Fibroblast of skin of left biceps (primary cell): ENCODE measurements at places on chromosomes 16 and 17.

DNA sequence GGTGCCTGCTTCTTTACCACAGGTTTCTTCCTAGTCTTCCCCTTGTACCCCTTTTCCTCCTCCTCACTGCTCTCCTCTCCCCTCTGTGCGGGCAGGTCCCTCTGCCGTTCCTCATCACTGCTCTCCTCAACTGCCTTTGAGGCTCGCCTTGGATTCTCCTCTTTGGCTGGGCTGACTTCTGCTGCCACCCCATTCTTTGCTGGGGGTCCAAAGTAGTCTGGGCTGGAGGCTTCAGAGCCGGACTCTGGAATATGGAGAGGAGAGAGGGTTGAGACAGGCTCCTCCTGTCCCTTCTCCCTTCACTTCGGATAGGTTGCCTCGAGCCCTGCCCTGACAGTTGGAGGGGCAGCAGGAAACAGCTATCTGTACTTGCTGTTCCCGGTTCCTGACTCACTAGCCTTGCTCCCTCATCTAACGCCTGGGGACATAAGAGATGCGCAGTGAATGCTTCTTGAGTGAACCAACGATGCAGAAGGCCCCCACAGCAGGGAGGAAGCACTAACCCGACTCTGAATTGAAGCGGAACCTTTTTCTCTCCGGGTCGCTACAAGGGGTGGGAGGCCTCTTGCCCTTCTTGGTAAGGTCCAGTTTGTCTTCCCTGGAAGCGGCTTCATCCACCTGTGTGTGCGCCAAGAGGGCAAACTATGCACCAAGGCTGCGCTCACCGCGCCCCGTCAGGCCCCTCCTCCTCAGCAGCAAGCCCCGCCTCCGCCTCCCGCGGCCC lies 655 bp downstream of the HIRIP3 start:
- no peak for DNase-seq

- DNase-seq = no peak
These were observed 4.4 kb upstream of the WFIKKN2 start for GRCh38 chr17:50830994-50831393.

DNA sequence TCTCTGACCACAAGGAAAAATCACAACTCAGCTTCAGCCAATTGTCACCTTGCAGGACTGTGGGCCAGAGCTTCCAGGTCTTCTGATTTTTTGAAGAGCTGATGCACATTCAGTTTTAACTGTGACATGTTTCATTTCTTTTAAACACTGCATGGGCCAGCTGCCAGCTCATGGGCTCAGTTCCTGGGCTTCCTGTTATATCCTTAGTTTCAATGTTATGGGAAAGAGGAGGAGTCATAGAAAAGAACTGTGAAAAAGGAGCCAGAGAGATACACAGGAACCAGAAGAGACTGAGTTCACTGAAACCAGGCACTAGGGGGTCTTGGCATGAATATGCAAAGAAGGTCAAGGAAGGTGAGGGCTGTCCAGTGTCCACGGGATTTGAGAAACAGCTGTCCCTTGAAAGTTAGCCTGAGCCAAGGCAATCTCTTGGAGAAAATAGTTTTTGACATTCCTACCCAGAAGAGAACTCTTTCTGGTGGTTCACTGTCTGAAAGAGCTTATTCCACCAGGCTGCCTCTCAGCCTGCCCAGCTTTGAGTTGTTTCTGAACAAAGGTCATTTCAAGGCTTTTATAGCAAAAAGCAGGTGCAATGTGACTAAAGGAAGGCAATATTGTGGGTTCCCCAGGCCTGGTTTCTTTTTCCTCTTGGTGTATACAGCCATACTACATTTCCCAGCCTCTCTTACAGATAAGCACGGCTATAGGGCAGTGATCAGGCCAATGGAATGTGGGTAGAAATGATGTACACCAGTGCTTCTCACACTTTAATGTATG lies 10.5 kb downstream of the PDILT start:
- no peak for DNase-seq

DNA sequence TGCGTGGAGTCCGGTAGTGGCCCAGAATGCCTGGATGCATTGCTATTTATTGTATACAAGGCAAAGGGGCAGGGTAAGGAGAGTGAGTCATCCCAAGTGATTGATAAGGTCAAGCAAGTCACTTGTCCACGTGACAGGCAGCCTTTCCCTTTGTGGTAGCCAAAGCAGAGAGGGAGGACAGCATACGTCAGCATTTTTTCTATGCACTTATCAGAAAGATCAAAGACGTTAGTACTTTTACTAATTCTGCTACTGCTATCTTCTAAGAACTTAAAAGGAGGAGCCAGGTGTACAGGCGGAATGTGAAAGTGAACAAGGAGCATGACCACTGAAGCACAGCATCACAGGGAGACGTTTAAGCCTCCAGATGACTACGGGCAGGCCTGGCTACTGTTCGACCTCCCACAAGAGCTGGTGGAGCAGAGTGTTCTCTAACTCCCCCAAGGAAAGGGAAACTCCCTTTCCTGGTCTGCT lies 47.9 kb upstream of the ARL4D start:
- DNase-seq = no peak

GRCh38 chr16:30414159-30414558 lies 6.8 kb downstream of the ZNF771 start:
- no peak for DNase-seq

DNA sequence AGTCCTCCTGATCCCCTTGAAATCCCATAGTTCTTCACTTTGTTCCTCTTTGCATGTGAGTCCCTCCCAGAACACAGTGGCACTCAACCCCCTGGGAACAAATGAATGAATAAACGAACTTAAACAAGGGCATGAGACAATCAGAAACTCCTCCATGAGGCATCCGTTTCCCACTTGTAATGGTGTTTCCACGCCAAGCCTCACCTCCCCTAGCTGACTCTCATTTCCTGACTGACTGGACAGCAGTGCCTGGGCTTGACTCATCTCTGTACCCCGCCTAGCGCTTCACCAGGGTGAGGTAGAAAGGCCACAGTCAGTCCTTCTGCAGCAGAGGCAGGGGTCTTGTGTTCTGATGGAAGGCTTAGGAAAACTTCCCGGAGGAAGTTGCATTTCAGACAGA lies 14.2 kb downstream of the KIF1C start:
- DNase-seq = no peak

GRCh38 chr17:77887464-77888241 lies 70.8 kb upstream of the TNRC6C start:
- DNase-seq = no peak

GRCh38 chr16:2881783-2882649 lies 999 bp upstream of the FLYWCH2 start:
- DNase-seq = no peak

- DNase-seq = peak; percentile 6
These were observed 26.1 kb downstream of the CDH1 start for GRCh38 chr16:68762996-68763756.

DNA sequence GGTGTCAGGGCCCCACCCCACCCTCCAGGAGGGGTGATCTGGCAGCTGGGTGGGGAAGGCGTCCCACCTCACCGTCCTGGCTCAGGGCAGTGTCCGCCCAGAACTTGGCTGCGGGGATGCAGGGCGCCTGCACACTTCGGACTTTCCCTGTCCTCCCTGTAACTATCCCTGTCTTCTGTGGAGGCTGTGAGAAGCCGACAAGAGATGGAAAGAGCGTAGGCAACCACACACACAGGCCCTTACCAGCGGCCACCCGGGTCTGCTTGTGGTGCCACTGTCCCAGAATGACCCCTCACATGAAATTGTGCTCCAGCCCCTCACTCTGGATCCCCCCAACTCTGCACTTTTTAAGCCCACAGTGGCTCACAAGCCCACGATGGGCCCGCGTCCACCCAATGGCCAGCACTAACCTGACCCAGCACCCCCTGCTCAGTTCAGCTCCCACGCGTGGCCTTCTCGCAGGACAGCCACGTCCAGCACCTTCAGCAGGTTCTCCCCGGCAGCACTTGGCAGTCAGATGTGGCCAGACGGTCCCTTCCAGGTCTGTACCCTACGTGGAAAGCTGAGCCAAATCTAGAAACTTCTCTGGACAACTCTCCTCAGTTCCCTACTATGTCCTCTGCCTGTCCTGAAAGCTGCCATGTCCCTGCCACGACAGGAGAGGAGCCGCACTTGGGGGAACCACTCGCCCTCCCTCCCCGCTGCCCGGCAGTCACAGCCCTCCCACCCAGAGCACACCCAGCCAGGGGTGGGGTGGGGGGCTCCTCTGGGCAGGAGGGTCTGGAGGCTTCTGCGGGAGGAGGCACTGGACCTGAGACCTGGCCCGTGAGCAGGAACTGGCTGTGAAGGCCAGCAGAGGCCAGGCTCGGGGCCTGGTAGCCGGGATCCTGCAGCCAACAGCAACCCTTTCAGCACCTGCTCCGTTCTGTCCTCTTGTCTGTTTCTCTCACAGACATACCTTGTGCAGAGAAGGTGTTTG lies 38.0 kb downstream of the PEMT start:
- DNase-seq = no peak

- DNase-seq = no peak
These were observed 103.5 kb upstream of the TNRC6C start for GRCh38 chr17:77854759-77855745.

DNA sequence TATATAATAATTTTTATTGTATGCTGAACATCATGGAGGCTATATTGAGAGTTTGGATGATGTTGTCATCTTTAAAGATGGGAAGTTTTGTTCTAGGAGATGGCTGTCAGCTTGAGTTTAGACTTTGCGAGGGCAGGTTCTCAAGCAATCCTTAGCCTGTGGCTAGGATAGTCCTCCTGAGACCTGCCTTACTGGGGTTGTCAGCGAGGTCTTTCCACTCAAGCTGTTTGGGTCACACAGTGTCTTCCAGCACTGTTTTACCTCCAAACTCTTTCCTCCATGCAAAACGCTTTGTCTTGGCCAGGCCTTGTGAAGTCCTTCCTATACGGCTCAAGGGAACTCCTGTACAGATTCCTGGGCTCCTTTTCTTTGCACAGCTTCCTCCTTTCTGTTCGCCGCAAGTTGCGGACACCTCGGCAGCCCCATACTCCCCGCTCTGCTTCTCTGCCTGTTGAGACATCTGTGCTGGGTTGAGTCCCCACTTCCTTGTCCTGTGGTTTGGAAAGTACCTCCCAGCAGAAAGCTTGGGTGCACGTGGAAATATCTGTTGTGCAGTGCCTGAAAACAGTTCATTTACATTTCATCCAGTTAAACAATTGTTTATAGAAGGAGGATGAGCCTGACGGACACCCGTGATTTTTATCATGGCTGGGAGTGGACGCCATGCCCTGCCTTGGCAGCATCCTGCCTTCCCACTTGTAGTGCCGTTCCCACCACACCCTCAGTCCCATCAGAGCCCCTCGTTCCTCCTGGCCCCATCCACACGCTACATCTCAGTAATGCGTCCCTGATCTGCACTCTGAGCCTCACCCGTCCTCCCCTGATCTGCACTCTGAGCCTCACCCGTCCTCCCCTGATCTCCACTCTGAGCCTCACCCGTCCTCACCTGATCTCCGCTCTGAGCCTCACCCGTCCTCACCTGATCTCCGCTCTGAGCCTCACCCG lies 55.0 kb upstream of the CBFA2T3 start:
- DNase-seq = no peak

GRCh38 chr17:5800646-5801045 lies 216.3 kb upstream of the NLRP1 start:
- no peak for DNase-seq

DNA sequence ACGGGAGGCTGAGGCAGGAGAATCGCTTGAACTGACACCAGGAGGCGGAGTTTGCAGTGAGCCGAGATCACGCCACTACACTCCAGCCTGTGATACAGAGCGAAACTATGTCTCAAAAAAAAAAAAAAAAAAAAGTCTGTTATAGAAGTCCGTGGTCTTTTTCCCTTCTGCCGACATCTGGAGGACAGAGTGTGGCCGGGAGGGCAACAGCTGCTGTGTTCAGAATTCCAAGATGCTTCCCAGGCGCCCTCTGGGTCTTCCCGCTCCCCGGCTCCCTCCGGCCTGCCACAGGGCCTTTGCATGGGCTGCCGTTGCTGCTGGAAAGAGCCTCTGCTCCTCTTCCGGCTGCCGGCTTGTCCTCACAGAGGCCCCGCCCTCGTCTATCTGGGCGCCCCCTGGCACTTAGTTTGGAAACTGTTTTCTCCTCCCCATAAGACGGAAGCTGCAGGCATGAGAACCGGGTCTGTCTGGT lies 2.4 kb upstream of the CACNA1H start:
- no peak for DNase-seq

GRCh38 chr16:12057266-12057665 lies 80.7 kb downstream of the SNX29 start:
- DNase-seq = peak; percentile 15

- DNase-seq = no peak
These were observed 385.1 kb upstream of the MAF start for GRCh38 chr16:79985606-79986005.

GRCh38 chr17:50883850-50884438 lies 17.8 kb upstream of the TOB1 start:
- DNase-seq = no peak

DNA sequence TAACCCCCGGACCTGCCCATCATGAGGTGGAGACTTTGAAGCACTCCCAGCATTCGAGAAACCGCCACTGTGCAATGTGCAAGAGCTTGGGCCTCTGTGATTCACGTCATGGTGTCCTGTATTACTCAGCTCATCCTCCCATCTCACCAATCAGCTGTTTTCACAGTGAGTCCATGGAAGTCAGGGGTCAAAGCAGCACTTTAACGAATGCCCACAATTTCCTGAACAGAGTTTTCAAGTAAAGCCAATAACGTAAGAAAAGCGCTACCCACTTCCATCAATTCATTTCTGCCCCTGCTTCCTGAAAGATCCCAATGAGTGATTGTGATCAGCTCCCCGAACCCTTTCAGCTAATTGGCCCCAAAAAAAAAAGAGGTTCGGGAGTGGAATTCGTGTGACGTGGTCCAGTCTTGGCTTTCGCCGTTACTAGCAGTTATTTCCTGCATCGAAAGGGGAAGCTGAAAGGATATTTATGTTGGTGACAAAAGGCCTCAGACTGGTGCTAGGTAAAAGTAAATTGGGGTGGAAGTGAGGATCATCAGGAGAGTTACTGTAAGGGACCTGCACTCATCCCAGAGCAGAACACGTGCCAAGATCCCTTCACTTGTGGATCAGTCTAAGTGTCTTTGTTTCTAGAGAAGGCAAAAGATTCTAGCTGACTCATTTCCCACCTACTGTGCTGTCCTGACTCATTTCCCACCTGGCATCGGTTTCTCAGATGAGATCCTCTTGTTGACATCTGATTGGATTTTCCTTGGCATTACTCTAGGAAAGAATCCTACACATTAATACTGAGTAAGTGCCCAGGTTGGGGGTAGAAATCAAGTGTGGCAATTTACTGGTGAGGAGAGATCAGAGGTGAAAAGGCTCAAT lies 136.7 kb upstream of the NUDT7 start:
- DNase-seq = no peak

DNA sequence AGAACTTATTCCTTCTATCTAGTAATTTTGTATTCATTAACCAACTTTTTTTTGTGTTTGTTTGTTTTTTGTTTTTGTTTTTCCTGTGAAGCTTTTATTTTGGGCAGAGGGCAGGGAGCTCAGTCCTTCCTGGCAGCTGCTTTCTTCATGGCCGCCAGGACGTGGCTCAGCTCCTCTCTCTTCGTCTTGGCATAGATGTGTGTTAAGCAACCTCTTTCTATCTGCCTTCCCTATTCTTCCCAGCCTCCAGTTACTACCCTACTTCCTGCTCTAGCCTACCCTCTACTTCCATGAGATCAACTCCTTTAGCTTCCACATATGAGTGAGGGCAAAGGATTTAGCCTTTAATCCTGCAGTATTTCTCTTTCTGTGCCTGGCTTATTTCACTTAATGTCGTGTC lies 8.2 kb upstream of the BRD7 start:
- no peak for DNase-seq

- no peak for DNase-seq
These were observed 107.8 kb downstream of the CLEC16A start for GRCh38 chr16:11051879-11052808.

GRCh38 chr17:19301973-19302372 lies 60.5 kb downstream of the B9D1 start:
- no peak for DNase-seq
